NCI-H187 treated with DMSO at 0.1 percent for 48 hours (cell line): ENCODE measurements at places on chromosomes 5 and 9.

GRCh38 chr9:73023025-73023541 is 70.2 kb upstream of the ALDH1A1 start:
- no peak for DNase-seq

DNA sequence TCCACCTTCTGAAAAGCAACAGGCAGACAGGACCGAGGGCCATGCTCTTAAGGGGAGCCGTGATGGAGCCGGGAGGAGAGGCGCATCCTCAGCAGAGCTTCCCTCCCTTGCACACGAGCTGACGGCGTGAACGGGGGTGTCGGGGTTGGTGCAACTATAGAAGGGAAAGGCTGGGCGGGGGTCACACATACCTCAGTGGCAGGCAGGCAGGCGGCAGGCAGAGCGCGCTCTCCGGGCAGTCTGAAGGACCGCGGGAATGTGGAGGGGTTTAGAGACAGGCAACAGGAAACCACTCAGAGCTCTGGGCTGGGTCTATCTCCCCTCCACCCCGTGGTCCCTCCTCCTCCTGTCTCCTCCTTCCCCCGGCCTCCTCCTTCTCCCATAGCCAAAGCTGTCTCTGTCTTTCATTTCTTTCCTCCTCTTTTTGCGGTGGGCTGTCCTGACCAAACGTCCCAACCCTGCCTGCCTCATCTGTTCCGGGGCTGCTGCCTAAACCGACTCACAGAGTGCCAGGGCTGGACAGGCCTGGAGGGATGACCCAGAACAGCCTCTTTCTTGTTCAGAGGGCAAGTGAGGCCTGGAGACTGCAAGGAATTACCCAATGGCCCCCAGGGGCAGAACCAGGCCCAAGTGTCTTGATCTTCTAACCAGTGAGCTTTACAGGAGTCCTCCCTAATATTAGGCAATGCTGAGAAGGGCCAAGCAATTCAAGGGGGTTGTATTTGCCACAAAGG is at the start of gene SPARC:
Gene SPARC (minus strand): TSS at position 242 of the 734 bp plus-strand sequence. CDS start 10,727 bp downstream, outside the sequence.
- no peak for DNase-seq

GRCh38 chr5:57247765-57248164 is 73.9 kb downstream of the GPBP1 start:
- DNase-seq: no peak

DNA sequence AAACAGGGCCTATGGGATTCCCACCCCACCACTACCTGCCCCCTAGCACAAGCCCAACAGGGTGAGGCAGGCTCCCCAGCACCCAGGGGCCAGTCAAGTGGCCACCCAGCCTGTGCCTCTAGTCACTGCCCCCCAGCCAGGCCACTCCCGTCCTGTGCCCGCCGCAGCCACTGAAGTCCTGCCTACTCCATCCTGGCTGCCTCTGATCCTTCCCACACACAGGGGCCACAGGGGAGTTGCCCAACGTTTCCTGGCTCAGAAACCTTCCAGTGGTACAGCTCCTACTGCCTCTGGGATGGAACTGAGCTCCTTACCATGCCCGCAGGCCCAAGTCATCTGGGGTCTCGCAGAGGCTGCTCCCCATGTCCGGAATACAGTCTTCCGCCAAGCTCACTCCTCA is 70.2 kb upstream of the STXBP1 start:
- DNase-seq: no peak

DNA sequence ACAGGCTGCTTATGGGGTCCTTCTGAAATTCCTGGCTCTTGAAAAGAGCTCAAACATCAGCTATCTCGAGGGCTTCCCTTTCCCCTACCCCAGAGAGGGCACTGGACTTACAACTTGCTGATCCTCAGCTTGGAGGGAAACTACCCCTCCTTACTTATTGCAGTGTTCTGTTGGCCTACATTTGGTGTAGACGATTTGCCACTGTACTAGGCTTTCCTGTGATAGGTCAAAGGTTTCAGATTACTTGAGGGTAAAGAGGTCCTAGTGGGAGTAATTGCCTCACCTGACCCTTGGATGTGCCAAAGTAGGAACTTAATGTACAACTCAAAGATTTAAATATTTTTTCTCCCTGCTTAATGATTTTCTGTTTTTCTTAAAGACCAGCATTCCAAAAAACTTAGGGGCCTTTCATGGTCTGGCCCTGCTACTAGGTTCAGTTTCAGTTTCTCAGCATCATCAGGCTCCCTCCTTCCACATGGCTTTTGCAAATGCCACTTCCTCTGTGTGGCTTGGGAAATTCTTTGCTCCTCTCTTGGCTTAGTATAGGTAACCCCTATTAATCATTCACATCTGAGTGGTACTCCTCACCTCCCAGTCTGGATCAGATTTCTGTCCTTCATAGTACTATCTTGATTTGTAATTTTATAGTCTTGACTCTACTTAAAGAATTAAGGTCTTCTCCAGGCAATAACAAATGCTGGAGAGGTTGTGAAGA is 32.4 kb downstream of the CYSTM1 start:
- DNase-seq: no peak
